Osteocyte (in vitro differentiated cells): ENCODE measurements at places on chromosomes 11 and 22. TPM values are rescaled to one million over a fixed set of nuclear protein-coding genes. Genes with fewer than 3 reads are reported as not detected.

DNA sequence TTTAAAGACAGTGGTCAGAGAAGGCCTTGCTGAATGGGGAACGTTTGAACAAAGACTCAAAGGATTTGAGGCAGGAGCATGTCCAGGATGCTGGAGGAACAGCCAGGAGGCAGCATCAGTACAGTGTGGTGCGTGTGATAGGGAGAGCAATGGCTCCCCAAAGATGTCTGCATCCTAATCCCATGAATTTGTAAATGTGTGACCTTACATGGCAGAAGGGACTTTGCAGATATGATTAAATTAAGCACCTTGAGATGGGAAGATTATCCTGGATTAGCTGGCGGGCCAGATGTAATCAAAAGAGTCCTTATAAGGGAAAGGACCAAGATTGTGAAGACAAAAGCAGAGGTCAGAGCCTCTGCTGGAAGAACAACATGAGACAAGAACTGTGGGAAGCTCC is 24.6 kb upstream of the FAT3 start:
- H3K36me3 ChIP-seq, result no peaks in the 10 kb centered on the region
- H3K4me1 ChIP-seq, result no peaks in the 10 kb centered on the region
- no peak for DNase-seq

DNA sequence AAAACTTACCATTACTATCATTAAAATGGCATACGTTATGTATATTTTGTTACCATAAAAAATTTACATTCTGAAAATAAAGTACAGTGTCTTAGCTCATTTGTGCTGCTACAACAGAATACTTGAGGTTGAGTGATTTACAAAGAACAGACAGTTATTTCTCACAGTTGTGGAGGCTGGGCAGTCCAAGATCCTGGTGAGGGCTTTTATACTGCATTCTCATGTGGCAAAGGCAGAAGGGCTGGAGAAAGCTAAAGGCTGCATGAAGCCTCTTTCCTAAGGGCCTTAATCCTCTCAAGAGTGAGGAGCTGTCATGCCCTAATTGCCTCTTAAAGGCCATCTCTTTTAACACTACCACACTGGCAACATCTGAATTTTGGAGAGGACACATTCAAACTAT is 13.3 kb downstream of the GGTLC2 start:
- no peaks in the 10 kb centered on the region for H3K4me1 ChIP-seq
- no peaks in the 10 kb centered on the region for H3K36me3 ChIP-seq
- peaks cover 11% of the 10 kb centered on the region for H3K27me3 ChIP-seq
- H3K27ac ChIP-seq, result no peak overlapping the region

DNA sequence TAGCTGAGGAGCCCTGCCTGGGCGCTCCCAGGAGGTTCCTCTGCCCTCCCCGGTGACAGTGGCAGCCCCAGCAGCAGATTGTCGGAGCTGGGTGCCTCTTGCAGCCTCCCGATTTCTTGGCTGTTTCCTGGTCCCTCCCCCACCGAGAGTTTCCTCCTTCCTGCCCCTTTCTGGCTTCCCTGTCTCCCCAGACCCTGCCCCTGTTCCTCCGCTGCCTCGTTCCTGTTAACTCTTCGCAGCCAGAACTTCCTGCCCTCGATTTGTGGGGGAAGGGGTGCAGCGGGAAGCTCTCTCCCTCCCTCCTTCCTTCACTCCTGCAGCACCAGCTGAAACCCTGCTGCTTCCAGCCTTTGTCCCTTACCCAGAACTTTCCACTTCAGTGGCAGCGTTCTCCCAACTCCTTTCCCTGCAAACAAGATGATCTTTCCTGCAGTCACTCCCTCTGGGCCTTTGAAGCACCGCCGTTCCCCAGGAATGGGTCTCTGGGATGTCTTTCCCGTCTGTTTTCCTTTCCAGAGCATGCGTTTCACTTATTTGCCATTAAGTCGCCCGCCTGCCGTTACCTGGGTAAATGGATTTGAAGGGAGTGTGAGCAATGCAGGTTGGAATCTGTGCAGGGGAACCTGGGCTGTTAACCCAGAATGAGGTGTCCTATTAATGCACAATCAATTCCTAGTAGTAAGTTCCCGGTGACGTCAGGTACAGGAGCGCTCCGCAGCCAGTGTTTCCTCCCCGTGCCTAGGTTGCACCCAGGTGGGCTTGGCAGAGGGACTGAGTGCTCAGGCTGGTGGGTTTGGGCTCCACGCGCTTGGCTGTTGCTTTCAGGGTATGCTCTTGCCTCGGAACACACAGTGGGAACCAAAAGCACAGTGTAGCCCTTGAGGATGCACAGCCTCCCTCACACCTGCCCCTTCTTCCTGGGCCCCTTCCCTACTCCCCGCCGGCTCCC is 4.3 kb downstream of the GRK2 start:
- no peaks in the 10 kb centered on the region for H3K36me3 ChIP-seq
- H3K4me3 ChIP-seq, result peak overlapping the region; percentile 49
- no peak for DNase-seq
- peaks cover 65% of the 10 kb centered on the region for H3K4me1 ChIP-seq
- H3K27ac ChIP-seq, result peak overlapping the region; percentile 70

TRPM5 gene
- total RNA-seq, result not detected in 2 replicates

DNA sequence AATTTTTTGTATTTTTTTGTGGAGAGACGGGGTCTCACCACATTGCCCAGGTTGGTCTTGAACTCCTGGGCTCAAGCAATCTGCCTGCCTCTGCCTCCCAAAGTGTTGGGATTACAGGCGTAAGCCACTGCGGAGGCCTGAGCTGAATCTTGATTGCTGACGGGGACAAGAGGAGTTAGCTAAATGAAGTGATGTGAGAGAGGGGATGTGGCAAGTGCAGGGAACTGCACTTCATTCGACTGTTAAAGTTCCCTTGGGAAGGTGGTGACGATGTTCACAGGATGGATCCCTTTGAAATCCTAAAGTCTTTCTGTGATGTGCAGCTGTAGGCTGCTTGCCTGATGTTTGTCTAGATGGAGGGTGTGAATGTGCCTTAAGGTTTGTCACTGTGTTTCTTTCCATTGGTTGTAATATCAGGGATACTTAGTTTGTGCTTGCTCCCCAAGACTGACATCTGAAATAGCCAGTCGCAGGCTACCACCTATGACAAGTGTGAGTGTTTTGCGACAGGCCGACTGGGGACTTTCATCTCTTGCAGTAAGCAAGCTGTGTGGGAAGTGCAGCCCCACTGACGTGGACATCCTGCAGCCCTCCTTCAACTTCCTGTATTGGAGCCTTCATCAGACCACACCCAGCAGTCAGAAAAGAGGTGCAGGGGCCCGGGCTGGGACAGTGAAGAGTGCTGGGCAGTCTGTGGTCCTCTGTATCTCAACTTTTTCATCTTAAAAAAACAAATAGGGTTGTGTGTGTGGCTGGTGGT is 19.6 kb upstream of the CCDC134 start:
- H3K27ac ChIP-seq, result no peak overlapping the region
- H3K27me3 ChIP-seq, result no peaks in the 10 kb centered on the region
- DNase-seq, result no peak
- no peak overlapping the region for H3K4me3 ChIP-seq
- no peaks in the 10 kb centered on the region for H3K4me1 ChIP-seq

CTSW gene
- total RNA-seq, result not detected in 2 replicates

GRCh38 chr22:32926600-32926999 is 125.1 kb downstream of the TIMP3 start:
- H3K4me1 ChIP-seq, result no peaks in the 10 kb centered on the region
- peaks cover 11% of the 10 kb centered on the region for H3K27me3 ChIP-seq
- H3K36me3 ChIP-seq, result no peaks in the 10 kb centered on the region

- peaks cover 39% of the 10 kb centered on the region for H3K27me3 ChIP-seq
- no peaks in the 10 kb centered on the region for H3K36me3 ChIP-seq
- H3K4me1 ChIP-seq, result no peaks in the 10 kb centered on the region
- no peak for DNase-seq
- no peak overlapping the region for H3K4me3 ChIP-seq
- no peak overlapping the region for H3K27ac ChIP-seq
Measured at GRCh38 chr11:83836883-83837654, 550.9 kb upstream of the CCDC90B start.

PRR33 gene
- total RNA-seq, result not detected in 2 replicates

DNA sequence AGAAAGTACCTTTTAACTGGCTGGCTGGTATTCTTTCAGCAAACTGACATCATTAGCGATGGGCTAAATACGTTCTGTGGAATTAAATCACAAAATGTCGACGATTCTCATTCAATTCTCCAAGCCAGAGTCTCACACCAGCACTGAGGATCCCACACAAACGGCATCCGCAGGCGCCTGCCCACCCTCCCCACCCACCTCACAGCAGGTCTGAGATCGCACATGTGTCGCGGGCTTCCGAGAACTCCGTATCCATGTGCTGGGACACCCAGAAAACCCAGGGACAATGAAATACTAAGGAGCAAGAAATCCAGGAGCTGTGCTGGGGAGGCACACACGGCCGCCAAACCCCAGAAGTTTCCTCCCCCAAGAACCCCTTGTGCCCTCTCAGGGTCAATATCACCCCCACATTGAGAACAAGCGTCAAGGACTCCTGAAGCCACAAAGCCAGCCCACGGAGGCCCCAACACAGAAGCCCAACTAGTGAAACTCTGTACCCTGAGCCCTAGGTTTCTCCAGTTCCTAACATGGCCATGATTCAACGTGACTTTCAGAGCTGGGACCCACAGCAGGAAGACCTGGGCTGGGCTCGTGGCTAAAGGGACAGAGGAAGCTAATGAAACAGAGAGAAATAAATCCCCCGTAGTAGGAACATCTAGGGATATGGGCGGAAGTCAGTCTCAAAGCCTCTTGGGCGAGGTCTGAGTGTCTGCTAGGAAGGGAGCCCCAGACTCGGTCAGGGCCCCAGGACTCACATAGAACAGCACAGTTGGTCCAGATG is 8.0 kb downstream of the TOLLIP start:
- H3K4me3 ChIP-seq, result no peak overlapping the region
- H3K4me1 ChIP-seq, result peaks cover 41% of the 10 kb centered on the region
- H3K27ac ChIP-seq, result no peak overlapping the region
- H3K27me3 ChIP-seq, result no peaks in the 10 kb centered on the region
- peak; percentile 38 for DNase-seq

RBM4 gene
- 158 and 167 TPM in 2 replicates for total RNA-seq

MS4A15 gene
- total RNA-seq, result not detected in 2 replicates

CARD18 gene
- not detected in 2 replicates for total RNA-seq

DNA sequence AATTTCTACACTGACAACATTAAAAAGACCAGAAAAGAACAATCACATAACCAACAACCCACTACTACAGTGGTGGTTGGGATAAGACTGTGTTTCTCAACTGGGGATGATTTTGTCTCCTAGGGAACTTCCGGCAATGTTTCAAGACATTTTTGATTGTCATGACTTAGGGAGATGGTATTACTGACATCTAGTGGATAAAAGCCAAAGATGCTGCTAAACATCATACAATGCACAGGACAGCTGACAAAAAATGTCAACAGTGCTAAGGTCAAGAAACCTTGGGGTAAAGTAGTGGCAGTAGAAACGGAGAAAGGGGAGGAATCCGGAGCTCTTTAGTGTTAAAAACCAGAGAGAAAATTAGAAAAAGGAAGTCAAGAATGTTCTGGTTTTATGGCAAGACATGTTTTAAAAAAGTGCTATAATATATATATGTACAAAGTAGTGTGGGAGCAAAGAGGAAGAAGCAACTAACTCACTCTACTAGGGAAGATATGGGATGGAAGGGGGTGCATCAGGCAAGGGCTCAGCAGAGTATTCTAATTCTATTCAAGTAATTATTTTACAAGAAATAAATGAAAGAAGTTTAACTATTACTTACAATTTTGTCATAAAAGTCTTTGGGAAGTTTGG is 37.2 kb downstream of the CKAP5 start:
- peaks cover 10% of the 10 kb centered on the region for H3K4me1 ChIP-seq
- DNase-seq, result no peak
- peaks cover 30% of the 10 kb centered on the region for H3K36me3 ChIP-seq
- H3K4me3 ChIP-seq, result no peak overlapping the region

GRCh38 chr11:106216281-106216680 is 138.8 kb downstream of the AASDHPPT start:
- peaks cover 22% of the 10 kb centered on the region for H3K27me3 ChIP-seq
- no peak overlapping the region for H3K4me3 ChIP-seq
- peak overlapping the region; percentile 23 for H3K27ac ChIP-seq
- peaks cover 25% of the 10 kb centered on the region for H3K4me1 ChIP-seq

GRCh38 chr11:134119094-134119493 is 50.2 kb downstream of the JAM3 start:
- H3K4me1 ChIP-seq, result peaks cover 71% of the 10 kb centered on the region
- no peak for DNase-seq
- peak overlapping the region; percentile 66 for H3K4me3 ChIP-seq

DNA sequence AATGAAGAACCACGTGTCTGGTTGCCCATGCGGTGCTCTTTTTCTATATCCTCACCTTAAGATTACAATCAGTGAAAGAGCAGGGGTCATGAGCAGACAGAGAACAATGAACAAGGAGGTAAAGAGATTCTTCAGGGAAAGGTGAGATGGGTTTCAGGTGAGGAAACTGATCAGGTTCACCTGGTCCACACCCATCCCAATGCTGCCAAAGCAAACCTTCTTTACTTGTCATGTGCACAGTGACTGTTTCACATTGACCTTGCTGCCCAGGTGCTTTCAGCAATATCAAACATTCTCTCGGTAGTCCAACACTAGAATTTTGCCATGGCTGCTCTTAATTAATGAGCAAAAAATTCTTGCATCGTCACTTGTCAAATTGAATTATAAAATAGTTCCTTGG is 24.5 kb upstream of the OR9Q2 start:
- no peak overlapping the region for H3K4me3 ChIP-seq
- H3K27me3 ChIP-seq, result peaks cover 2% of the 10 kb centered on the region
- H3K4me1 ChIP-seq, result no peaks in the 10 kb centered on the region
- H3K36me3 ChIP-seq, result no peaks in the 10 kb centered on the region
- no peak overlapping the region for H3K27ac ChIP-seq
- no peak for DNase-seq

CNIH2 gene
- 3.8 and 5.0 TPM in 2 replicates for total RNA-seq
